ENCODE measurements at places on chromosomes 2 and 18.
A peak's percentile ranks its signal among the peaks of the same experiment; 100 is the strongest.

GRCh38 chr2:27754831-27755230 is 16.7 kb upstream of the MRPL33 start:
- DNase-seq: no peak

GRCh38 chr2:102834523-102835273 is 72.9 kb downstream of the TMEM182 start:
- no peak for DNase-seq

GRCh38 chr2:17733599-17733998 is 20.0 kb downstream of the SMC6 start:
- DNase-seq: no peak

DNA sequence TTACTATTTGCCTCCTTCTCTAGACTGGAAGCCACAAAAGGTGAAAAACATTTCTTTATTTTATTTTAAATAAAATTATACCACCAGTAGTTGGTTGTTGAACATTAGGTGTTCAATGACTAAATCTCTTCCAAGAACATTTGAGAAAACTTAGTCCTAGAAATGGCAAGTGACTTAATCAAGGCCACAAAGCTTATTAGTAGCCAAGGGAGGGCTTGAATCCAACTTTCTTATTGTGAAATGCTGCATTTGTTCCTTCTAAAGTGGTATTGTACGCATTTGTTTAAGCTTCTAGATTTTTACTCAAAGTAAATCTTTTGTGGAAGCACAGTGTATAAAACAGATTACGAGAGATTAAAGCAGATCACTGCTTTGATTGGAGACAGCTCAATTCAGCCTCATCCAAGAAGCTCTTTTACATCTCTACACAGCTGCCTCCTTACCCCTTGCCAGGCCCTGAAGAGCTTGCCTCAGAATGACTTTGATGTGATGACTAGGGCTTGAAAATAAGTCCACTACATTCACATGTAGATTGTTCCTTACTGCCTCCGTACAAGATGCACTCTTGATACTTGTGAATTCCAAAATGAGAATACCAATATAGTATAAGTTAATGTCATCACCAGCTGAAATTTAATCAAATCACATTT is 244.8 kb downstream of the XIRP2 start:
- DNase-seq: no peak

GRCh38 chr2:111052621-111053020 is 68.1 kb upstream of the BCL2L11 start:
- DNase-seq: no peak

GRCh38 chr2:15195813-15196212 is 365.3 kb downstream of the NBAS start:
- no peak for DNase-seq

DNA sequence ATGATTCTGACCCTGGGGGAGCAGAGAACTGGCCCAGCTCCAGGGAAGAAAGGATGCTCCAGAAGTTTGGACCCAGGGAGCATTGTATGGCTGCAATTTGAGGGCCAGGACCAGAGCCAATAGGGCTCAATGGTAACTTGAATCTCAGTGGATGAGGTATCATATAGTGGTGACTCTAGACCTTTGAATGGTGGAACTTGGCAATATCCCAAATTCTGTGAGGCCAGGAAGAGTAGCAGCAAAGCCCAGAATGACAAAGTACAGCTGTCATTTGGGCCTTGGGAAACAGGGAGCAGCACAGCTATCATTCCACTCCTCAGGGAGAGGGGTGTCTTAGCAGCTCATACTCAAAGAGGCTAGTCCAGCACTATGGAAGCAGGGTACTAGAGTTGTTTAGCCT is 332.9 kb upstream of the RBMS1 start:
- no peak for DNase-seq

DNA sequence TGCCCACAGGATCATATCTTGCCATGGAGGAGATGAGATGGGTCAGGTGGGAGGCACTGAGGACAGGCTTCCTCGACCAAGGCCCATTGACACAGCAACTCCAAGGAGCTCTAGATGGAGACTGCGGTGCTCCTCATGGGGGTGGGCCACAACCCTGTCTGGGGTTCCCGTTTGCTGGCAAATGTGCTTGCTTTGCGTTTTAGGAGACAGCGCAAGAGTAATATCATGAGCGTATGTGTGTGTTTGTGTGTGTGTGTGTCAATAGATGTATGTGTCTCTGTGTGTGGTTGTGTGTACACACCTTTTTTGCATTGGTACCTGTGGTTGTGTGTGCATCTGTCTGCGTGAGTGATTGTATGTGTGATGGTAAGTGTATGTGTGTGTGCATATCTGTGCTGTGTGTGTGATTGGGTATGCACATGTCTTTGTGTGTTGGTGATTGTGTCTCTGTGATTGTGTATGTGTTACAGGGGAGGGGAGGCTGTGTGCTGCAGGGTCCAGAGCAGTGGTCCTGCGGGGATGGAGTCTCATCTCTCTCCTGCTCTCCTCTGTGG is 4.4 kb downstream of the FBLN7 start:
- no peak for DNase-seq

DNA sequence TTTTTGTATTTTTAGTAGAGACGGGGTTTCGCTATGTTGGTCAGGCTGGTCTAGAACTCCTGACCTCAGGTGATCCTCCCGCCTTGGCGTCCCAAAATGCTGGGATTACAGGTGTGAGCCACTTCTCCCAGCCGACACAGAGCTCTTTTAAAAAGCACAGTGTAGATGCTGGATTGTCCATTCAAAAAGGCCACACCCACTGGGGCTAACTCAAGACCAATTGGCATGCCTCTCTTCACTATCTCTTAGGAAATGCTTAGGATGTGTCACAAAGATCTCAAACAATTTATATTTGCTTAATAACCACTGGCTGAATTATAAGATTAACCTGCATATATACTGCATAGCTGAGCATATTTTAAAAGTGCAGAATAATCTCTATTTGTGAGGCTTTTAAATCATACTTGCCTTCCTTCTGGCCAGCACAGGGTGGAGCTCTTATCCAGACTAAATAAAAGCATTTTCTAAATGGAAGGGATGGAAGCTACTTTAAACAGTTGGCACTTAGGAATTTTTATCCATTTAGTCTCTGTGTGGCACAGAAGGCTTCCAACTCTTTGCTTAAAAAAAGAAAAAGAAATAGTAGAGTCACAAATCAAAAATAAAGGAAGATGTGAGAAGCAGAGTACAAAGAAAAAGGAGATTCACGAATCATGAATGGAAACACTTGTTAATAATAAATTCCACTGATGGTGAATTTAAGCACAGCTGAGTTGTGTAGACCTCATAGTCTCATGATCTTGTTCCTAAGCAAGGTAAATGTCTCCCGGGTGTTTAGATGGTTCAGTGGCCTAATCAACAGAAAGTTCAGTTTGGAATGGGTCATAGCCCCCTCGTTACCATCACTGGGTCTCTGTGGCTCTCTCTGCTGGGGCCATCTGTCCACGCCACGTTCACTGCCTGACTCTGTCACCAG is 22.4 kb downstream of the CRYGD start:
- no peak for DNase-seq

DNA sequence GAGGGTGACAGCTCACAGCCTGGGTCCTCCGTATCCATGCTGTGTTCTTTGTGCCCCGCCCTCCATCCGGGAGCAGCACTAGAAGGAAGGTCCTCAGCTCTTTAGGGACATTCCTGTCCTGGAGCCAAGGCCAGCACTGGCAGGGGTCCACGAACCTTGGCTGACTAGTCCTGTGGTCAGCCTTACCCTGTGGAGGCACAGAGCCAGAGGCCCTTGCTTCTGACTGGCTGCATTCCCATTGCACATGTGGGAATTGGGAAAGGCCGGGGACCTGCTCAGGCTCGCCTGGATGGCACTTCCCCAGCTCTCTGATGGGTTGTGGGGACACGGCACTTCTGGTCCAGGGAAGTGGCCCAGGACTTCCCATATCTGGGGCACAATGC is 24.9 kb upstream of the RHOB start:
- DNase-seq: peak; percentile 43

DNA sequence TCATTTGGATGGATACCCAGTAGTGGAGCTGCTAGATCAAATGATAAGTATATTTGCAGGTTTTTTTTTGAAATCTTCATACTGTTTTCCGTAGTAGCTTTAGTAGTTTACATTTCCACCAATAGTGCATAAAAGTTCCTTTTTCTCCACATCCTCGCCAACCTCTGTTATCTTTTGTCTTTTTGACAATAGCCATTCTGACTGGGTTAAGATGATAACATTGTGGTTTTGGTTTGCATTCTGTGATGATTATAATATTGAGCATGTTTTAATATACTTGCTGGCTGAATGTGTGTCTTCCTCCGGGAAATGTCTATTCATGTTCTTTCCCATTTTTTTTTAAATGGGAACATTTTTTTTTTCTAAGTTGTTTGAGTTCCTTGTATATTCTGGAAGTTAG is 260.0 kb downstream of the GULP1 start:
- DNase-seq: no peak

GRCh38 chr2:2422621-2423020 is 91.5 kb upstream of the MYT1L start:
- no peak for DNase-seq

DNA sequence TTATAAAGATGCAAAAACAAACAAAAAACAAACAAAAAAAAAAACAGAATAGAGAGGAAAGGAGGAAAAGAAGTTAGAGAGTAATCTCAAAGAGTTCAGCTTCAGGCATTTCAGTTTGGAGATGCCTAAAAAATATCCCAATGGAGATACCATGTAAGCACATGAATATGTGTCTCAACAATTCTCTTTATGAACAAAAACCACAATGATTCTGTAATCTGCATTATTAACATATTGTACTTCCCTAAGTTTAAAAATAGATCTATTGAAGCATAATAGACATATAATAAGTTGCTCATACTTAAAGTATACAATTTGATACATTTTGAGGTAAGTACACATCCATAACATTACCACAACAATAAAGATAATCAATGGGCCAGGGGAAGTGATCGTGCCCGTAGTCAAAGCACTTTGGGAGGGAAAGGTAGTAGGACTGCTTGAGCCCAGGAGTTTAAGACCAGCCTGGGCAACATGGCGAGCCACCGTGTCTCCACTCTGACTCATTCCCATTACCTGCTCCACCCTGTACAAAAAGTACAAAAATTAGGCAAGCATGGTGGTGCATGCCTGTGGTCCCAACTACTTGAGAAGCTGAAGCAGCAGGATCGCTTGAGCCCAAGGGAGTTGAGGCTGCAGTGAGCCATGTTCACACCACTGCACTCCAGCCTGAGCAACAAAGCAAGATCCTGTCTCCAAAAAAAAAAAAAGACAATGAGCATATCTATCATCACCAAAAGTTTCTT is 158.9 kb downstream of the ATAD2B start:
- DNase-seq: no peak

DNA sequence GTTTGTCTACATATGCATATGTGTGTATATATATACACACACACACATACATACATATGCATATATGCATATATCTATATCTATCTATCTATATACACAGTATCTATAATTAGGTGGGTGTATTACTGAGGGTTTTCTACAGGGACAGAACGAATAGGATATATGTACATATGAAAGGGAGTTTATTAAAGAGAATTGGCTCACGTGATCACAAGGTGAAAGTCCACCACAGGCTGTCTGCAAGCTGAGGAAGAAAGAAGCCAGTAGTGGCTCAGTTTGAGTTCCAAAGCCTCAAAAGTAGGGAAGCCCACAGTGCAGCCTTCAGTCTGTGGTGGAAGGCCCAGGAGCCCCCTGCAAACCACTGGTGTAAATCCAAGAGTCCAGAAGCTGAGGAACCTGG is 756.0 kb upstream of the ACVR2A start:
- no peak for DNase-seq

- DNase-seq: no peak
These were observed 10.8 kb upstream of the NEU4 start for GRCh38 chr2:241798081-241798630.

DNA sequence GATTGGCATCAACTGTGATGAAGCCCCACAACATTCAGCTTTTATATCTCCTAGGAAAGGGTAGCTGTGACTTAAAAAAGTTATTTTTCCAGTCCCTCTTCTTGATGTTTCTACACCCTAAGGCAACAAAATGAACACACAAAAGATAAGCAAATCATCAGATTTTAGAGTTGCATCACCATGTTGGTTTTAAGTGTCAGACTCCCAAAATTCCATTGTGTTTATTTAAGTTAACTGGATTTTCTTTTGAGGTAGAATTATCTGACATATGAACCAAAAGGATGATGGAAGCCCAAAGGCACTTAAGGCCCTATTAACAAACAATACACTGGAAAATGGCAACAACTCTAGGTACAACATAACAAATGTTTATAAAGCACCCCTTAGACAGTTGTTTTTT is 261.7 kb upstream of the SLC39A10 start:
- DNase-seq: no peak

DNA sequence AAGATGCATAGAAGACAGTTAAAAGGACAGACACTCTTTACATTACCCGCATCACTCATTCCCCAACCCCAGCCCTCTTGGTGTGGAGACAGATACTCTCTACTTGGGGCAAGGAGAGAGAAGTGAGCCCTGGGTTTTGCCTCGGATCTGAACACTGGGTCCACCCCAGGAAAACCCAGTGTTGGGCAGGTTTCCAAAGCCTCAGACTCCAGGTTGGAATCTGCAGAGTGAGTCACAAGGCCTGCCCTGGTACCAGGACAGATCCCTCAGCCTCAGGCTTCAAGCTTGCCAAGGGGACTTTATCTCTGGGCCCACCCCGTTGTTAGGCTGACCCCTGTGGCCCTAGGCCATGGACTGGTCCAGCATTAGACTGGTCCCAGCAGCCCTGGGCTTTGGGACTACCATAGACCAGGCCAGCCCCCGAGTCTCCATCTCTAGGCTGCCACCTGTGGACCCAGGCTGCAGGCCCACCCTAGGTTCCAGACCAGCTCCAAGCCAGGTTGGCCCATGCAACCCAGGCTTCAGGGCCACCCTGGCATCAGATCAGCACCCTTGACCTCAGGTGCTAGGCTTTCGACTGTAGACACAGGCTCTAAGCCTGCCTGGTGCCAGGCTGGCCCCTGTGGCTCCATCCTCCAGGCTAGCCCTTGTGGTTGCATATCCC is 112.8 kb downstream of the GULP1 start:
- DNase-seq: no peak

GRCh38 chr2:59706729-59707128 is 846.7 kb downstream of the BCL11A start:
- no peak for DNase-seq

- DNase-seq: no peak
These were observed 263.6 kb downstream of the DYSF start for GRCh38 chr2:71716697-71717624.

DNA sequence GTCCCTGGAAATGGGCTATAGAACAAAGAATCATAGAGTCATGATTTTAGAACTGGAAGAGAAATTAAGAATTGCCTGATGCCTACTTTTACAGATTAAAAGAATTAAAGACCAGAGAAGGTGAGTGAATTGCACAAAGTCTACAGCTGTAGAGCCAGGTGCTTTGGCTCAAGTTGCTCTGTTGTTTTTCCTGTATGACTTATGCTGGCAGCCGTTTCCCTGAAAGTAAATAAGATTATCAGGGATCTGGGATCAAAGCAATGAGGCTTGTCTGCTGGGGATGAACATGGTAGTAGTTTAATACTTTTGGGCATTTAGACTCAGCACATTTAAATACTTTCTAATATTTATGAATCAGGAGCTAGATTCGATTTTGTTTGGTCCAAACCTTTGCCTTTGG is 166.9 kb downstream of the PRPF40A start:
- no peak for DNase-seq

All from fibroblast of skin of left quadriceps (primary cell).